ENCODE measurements at places on chromosomes 6 and 20.

DNA sequence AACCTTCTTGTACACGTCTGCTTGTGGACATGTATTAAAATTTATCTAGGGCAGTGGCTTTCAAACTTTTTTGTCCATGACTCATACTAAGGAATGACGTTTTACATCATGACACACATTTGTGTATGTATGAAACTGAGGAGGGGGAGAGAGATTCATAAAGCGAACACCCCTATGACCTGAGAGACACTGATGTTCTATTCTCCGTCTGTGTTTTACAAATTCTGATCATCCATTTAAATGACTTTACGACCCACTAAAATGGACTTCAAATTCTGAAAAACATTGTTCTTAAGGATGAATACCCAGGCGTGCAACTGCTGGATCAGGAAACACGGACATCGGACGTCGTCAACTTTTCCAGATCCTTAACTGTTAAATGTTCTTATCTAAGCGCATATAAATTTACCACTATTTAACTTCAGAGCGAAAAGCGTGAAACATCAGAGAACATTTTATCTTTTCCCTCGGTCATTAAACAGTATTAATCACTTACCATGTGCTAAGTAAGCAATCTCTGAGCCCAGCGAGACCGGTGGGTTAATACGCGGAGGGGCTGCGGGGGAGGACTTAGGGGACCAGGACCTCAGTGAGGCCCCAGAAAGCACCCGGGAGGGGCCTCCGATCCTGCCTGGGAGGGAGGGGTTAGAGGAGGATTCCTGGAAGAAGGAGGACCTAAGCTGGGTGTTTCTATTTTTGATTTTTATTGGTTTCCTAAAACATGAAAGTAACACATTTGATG is 1.2 kb downstream of the PLAGL1 start:
- no peak for DNase-seq

DNA sequence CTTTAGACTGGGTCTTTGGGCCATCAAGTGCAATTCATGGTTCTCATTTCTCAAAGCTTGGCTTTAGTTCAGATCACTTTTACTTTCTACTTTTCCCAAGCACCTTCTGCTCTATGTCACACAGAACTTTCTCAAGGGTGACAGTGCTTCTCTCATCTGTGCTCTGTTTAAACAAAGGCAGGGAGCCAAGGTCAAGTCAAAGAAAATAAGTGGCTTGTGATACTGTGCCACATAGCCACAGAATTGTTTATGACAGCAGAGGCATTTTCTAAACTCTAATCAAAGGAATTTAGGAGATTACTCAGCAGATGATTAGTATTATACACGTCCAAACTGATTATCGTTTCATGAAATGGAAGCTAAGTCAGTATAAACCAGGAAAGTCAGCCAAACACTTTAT is 348.0 kb downstream of the HDGFL1 start:
- DNase-seq: no peak

DNA sequence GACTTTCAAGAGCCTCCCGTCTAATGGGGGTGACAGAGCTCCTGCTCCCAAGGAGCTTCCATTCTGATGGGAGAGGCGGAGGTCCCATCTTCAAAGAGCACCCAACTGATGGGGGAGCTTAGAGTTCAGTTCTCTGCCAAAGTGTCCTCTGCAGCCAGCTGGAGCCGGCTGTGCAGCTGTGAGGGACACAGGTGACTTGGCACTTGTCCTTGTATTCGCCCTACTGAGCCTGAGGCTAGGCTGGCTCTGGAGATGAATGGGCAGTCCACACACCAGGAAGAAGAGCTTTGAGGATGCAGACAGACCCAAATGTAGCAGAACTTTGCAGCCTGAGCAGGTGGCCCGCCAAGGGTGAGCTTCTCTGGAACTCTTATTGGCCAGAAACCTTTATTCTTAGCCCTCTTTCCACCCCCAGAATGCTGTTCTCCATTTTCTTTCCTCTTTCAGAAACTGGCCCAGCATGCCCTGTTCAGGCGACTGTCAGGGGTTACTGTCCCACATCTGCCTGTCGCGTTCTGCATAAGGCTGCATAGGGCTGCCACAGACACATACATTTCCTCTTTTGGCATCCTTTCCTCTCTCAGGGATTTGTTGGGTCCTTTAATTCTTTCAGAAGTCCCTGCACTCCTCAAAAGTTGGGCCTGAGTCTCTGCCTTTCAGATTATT is 108.7 kb upstream of the LRFN2 start:
- no peak for DNase-seq

GRCh38 chr6:149974825-149975224 is 11.1 kb downstream of the ULBP1 start:
- DNase-seq: no peak

- DNase-seq: no peak
Measured at GRCh38 chr6:124163676-124164075, 360.0 kb downstream of the NKAIN2 start.

DNA sequence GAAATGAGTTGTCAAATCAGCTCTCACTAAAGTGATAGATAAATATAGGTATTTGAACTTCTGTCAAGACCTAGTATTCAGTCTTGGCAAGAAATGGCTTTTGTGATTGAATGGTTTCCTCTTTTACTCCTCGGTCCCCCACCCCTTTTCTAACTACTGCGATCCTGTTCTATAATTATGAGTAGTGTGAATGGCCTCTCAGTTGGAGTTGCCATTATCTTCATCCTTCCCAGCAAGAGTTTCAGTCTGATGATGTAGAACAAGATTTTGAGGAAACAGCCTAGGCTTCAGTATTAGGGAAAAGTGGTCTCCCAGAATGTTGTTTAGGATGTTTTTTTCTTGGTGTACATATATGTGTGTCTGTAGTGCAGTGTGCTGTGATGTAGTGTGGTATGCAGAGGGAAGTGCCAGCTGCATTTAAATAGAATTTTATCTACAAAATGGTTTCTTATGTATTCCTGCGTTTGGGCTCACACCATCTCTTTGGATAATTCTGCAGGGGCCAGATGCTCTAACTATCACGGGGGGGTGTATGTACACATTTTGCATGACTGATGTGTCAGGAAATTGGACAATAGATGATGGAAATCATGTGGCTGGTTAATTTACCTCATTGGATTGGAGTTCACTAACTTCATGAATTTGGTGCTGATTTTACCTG is 180.1 kb upstream of the MMS22L start:
- no peak for DNase-seq

GRCh38 chr20:38859070-38859690 is 53.7 kb downstream of the PPP1R16B start:
- DNase-seq: no peak

DNA sequence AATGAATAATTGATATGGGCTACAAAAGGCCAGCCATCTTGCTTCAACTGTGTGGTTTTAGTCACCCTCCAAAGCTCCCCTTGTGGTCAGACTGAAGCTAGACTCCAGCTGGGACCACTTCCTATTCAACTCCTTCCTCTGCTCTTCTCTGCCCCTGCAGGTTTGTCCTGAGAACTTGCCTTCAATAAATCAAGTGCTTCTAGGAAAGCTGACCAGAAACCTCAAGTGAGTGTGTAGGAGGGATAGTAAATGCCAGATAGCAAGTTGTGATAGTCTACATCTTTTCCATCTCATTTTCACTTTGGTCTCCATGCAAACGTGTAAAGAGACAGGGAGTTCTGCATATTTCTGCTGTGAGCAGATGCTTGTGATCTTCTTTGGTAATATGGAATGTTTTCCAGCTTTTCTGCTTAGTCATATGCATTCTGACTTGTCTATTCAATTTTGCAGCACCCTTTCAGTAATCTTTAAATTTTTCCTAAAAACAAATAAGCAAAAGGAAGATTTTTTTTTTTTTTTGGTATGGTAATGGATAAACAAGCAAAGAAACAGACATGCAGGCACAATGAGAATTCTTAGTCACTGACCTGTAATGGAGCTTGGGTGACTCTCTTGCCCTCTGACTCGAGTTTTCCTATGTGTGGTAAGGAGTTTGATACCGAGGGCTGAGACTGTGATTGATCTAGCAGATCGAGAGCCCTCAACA is 201.3 kb upstream of the BTBD3 start:
- peak; percentile 23 for DNase-seq

DNA sequence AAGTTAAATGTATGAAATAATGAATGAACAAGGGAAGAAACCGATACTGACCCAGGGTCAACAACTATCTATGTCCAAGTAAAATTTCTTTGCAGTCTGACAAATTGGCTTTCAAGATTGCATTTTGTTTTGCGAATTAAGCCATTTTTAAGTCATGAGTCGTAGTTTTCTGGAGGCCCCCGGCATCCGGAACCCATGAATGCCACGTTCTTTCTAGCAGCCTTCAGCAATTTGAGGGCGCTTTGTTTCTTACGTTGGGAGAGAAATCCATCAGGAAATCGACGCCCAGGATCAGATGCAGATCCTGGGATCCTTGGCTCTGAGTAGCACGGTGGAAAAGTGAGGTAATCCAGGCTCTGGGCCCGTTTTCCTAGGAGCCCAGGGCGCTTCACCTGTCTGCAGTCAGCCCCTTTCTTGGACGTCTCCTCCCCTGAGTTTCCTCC is 309 bp upstream of the ABRACL start:
- DNase-seq: no peak

DNA sequence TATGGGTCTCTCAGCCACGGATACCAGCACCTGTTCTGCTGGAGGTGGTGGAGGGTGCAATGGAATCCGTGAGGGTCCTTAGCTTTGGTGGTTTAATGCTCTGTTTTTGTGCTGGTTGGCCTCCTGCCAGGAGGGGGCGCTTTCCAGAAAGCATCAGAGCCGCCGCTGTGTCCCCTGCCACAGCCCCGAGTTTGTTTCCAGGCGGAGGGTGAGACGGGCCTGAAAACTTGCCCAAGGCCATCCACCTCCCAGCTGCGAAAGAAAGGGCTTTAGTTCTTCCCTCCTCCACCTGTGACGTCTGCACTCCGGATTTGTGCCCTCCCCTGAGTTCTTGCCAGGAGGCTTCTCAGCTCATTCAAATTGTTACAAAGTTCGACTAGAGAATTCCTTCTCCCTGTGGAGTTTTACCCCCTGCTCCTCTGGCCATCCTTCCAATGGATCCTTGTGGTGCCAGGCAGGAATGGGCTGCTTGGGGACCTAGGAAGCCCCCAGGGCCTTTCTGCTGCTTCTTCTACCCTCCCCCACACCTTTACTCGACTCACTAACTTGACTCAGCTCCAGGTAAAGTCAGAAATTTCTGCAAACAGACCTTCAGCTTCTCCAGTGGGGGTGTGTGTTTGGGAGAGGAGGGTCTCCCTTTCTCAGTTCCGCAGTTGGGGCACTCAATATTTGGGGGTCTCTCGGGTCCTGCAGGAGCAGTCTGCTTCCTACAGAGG is 873.7 kb downstream of the KIF16B start:
- DNase-seq: no peak

DNA sequence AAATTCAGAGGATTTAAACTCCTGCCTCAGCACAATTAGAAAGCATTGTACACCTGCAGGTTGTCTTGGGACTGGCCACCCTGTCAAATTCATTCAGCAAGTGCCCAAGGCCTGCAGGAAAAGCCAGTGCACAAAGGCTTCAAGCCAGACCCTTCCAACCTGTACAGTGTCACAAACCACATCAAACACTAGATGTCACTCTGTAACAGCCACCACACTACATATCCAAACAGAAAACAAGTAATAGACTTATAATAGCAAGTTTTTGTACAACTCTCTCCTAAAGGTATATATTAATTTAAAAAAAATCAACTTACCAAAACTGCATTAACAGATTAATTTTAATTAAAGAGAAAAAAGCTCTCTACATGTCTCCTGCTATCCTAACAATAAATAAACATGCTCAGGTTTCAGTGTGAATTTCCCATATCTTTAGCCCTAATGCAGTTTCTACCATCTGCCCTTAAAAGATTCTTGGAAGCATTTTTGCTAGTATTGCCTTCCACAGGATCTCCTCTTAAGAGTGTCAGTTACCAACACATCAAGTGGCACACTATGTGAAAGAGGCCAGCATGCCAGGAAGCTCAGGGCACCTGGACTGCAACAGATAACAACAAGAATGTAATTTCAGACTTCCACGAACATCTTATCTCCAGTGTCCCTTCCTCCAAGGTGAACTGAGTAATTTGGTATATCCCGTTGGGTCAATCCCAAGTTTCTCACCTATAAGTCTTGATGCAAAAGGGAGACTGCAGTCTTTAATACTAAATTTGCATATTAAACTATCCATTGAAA is 47.5 kb downstream of the RALGAPA2 start:
- DNase-seq: no peak

GRCh38 chr6:42026540-42026939 is 23.8 kb upstream of the TAF8 start:
- DNase-seq: no peak

DNA sequence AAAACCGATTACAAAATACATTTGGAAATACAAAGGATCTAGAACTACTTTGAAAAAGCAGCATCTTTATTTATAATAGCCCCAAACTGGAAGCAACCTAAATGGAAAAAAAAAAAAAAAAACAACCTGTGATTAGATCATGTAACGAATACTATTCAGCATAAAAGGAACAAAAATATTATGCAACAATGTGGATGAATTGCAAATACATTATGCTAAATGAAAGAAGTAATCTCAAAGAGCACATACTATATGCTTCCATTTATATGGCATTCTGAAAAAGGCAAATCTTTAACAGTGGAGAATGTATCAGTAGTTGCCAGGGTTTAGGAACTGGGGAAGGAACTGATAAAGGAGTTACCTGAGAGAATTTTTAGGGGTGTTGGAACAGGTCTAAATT is 28.9 kb downstream of the IRAK1BP1 start:
- no peak for DNase-seq

GRCh38 chr6:153065222-153065621 is 62.7 kb upstream of the MTRF1L start:
- DNase-seq: no peak

- DNase-seq: no peak
Measured at GRCh38 chr6:51303338-51303737, 484.7 kb downstream of the TFAP2B start.

GRCh38 chr6:17354700-17355403 is 38.5 kb upstream of the CAP2 start:
- DNase-seq: no peak

DNA sequence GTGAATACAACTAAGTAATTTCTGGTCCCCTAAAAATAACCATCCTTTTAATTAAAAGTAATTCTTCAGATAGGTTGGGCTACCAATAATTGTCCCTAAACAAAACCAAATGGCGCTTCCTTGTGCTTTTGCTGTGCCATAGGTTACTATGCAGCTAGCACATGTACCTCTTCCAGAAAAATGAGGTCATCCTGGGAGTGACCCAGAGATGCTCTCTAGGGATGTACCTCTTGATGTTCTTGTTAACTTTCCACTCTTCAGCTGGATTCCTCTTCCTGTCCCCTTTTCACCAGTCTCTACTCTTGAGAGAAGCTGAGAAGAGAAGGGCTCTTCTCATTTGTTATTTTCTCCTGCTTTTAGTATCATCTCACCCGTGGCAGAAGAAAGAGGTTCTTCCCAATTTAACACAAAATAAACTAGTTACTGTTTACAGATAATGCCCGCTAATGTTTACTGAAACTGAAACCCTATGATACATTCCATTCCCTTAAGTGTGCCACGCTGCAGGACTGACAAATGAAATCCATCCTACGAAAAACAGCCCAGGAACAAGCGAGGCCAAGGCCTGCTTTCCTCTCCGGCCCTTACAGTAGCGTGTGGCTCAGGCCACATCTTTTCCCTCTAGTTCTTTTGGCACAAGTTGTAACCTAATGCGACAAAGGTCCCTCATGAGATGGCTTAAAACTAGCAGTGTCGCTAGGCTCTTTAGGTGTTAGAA is 24.2 kb downstream of the MRS2 start:
- no peak for DNase-seq

GRCh38 chr6:168440520-168441433 is at the start of gene SMOC2:
Gene SMOC2, plus strand, starts transcription at chr6:168441184. Its CDS starts 187 bp downstream, at chr6:168441371.
- DNase-seq: no peak

Measured in NCI-H524 treated with DMSO at 0.1 percent for 48 hours (cell line).